Activated CD4-positive, alpha-beta T cell treated with anti-CD3 and anti-CD28 coated beads for 4 hours (primary cell): ENCODE measurements at places on chromosomes 2 and 18.

GRCh38 chr18:32040936-32041335, 22.3 kb downstream of the RNF125 start:
- peak; percentile 39 for DNase-seq

GRCh38 chr18:74533666-74534065, 634 bp upstream of the CNDP1 start:
- no peak for DNase-seq

DNA sequence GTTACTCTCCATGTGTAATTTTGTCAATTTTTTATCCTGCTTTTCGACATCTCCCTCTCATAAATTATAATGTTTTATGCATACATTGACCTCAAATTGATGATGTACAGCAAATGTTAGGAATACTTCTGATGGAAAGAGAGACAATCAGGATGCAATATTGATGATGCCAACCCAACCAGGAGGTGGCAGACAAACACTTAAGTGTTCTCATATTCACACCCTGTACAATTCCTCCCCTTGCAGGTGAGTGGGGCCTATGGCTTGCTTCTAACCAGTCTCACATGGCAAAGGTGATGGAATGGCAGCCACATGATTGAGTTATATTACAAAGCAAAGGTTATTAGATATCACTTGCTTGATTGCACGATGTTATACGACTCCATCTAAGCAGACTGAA, 594.3 kb upstream of the REG3G start:
- no peak for DNase-seq

- DNase-seq = no peak
Observed at GRCh38 chr2:169082995-169083394, 13.6 kb downstream of the DHRS9 start.

GRCh38 chr2:153532140-153532539, 53.6 kb upstream of the RPRM start:
- no peak for DNase-seq

DNA sequence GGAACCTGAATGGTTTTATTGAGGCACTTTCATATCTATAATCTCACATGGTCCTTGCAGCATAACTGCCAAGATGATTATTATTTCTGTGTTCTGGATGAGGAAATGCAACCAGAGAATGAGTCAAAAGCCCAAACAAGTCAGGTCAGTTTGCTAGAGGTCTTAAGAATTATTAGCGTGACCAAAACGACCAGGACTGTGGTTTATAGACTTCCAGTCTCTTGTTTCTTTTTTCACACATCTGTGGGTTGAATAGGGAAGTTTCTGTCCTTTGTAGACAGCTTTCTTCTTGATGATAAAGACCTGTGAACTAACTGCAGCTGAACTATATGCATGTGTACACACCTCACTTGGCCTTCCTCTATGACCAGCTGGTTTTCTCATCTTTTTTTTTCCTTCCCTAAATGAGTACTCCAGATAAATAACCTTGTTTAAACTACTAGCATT, 13.9 kb downstream of the ADAM23 start:
- DNase-seq = no peak

DNA sequence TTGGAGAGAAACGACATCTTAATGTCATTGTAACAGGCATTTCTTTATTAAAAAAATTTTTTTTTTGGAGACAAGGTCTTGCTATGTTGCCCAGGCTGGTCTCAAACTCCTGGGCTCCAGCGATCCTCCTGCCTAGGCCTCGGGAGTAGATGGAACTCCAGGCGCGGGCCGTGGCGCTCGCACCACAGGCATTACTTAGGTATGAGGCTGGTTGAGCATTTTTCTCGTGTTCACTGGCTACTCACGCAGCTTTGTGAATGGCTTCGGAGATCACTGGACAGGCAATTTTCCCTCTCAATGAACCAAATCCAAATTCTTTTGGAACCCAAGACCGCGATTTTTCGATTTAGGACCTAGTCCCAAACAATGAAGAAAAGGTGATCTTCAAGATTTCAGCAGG, 795 bp upstream of the TCF7L1 start:
- DNase-seq = no peak

- no peak for DNase-seq
Observed at GRCh38 chr2:58852243-58852642, 611.1 kb upstream of the FANCL start.

DNA sequence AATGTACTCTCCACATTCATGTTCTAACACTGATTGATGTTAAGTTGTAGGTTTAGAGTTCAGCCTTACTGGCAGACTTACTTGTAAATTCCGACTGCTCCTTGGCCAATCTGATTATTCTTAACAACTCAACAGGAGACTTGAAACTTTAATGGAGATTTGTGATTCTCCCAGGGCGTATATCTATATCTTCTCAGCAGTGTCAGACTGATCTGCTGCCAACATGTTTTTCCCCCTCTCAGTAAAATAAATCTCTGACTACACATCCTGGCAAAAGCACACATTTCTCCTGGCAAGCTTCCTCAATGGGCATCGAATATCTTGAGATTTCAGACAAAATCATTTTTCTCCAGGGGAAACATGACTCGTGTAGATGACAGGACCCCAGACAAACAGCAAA, 1041.2 kb downstream of the DPP10 start:
- DNase-seq = no peak

GRCh38 chr18:2879889-2880288, 33.1 kb downstream of the EMILIN2 start:
- DNase-seq = no peak

DNA sequence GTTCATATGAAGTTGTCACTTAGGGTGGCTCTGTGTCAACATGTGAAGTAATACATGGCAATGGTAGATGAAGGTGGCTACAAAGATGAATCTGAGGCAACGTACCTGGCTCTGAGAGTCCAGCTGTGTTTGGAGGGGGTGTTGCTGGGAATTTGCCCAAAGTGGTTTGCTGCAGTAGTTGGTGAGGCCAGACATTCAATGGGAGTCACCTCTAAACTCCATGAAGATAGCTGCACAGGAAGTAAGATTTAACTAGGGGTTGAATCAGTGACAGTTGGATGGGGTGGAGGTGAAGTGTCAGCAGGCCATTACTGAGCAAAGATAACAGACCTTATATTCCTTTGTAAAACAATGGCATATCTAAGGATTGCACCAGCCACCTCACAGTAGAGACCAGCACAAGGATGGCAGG, 71.8 kb downstream of the NUP35 start:
- DNase-seq = no peak

GRCh38 chr2:186561467-186562208, 28.2 kb upstream of the ITGAV start:
- no peak for DNase-seq

DNA sequence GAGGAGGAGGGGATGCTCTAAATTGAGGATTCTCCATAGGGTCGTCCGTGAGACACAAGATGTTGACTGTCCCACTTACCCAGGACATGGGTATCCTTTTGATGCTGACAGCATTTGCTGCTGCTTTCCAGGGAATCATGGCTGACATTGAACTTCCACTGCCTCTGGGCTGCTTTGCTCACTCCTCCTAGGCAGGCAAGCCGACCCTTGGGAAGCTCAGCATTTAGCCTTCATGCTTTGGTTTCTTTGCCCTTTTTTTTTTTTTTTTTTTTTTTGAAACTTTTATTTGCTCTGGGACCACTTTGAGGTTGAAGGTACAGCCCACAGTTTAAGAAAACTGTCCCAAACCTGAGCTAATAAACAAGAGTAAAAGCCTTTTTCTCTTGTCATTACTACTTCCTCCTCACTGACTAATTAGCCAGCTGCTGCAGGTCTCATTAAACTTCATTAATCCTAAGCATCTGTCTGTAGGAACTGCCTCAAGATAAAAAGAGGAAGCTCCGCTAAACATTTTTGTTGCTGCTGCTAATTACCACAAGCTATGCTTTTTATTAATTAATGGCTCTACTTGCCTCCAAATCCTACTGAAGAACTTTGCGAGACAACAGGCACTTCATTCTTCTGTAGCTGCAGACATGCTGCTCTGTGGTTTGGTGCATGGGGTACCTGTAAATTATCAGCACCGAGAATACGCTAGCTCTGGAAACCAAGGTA, 125.4 kb downstream of the SPTBN1 start:
- no peak for DNase-seq

DNA sequence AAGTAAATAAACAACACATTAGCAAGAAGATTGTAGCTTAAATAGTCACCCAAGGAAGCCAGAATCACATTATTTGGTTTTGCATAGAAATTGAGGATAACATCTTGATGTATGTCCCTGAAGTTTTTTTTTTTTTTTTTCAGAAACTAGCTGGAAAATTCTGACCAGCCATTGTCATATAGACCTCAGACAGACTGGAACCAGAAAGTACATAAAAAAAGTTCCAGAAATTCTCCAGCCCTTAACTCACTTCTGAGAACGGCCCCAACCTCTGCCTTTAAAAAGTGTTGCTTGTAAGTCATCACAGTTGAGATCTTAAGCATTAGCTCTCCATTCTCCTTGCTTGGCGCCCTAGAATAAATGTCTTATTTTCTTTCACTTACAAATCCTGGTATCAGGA, 350.5 kb downstream of the CCDC85A start:
- DNase-seq = no peak

- DNase-seq = peak; percentile 95
Observed at GRCh38 chr2:28751252-28751955, at the start of gene PPP1CB. Gene PPP1CB (plus strand): TSS chr2:28751830. CDS start chr2:28752125, 295 bp downstream.

- DNase-seq = no peak
Observed at GRCh38 chr2:75027886-75028285, 69.4 kb downstream of the POLE4 start.

DNA sequence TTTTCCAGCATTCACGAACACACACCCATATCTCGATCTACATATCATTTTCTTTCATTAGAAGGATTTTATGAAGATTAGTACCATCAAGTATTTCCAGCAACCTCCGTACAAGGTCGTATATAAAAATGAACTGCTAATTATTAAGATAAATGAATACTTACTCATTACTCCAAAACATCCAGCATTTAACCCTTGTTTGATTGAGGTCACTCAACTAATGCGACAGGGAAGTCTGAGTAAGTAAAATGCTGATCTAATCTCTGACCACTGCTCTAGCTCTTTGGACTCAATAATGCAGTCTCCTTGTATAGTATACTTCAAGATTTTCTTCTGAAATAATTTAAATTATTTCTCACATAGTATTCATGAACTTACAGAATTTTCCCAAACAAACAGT, 2.0 kb downstream of the ABHD3 start:
- DNase-seq = no peak

DNA sequence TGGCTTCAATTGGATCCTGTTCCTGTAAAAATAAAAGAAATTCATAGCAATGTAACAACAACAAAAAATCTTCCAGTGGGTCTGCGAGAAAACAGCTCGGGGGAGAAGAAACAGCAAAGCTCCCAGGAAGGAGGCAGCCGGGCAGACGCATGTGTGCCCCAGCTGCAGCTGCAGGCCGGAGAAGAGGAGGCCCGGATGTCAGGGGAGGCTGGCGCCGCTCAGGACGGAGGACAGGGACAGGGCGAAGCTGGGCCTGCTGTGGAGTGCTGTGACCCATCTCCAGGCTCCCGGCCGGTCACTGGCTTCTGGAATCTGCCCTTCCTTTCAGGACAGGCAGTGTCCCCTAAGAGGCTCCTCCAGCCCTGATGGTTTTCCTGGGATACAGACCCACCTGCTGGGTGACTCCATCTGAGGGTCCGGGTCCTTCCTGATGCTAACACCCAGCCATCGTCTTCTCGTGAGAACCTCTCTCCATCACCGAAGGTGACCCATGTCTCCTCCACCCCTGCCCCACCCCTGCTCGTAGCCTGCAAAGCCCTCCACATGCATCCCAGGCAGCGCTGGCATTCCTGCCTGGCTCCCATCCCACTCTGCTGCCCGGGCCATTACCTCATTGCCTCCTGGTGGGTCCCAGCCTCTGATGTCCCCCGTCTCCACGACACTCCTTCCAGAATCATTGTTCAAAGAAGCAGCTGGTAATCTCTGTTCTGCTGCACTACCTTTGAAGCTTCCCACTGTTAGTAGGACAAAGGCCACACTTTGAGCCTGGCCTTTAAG, 145.4 kb upstream of the TWIST2 start:
- no peak for DNase-seq

- DNase-seq = no peak
Observed at GRCh38 chr2:57981083-57981768, 65.4 kb upstream of the VRK2 start.

GRCh38 chr2:176105730-176106580, 1.1 kb upstream of the HOXD11 start:
- no peak for DNase-seq

DNA sequence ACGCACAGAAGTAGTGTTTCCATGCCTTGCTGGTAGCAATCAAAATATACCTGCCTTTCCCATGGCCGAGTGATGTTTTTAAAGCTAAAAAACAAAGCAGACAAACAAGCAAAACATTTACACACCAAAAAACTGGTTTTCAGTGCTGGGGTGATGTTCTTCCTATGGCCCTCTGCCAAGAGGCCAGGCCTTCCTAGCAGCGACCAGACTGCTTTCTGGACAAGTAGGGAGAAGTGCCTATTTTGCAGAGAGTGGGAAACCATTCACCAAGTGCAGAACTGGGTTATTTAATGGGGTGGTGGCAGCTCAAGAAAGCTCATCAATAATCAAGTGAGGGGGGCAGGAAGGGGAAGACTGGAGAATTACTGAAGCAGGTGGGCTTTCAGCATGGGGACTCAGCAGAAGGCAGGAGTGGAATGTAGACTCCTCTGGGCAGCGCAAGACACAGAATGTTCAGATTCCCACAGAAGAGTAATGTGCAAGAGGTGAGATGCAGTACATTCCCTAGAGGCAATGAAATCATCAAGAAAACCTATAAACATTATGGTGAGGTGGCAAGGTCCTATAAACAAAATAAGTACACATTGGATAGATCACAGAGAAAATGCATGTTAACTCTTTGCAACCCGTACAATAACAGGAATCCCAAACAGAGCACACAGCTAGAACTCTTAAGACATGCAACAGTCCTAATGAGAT, 44.0 kb downstream of the CPO start:
- DNase-seq = no peak

GRCh38 chr2:8611700-8612099, 70.2 kb upstream of the ID2 start:
- no peak for DNase-seq

- DNase-seq = no peak
Observed at GRCh38 chr2:102620332-102620731, 979 bp downstream of the SLC9A2 start.

- DNase-seq = no peak
Observed at GRCh38 chr2:110637093-110637492, 40.8 kb downstream of the BUB1 start.

DNA sequence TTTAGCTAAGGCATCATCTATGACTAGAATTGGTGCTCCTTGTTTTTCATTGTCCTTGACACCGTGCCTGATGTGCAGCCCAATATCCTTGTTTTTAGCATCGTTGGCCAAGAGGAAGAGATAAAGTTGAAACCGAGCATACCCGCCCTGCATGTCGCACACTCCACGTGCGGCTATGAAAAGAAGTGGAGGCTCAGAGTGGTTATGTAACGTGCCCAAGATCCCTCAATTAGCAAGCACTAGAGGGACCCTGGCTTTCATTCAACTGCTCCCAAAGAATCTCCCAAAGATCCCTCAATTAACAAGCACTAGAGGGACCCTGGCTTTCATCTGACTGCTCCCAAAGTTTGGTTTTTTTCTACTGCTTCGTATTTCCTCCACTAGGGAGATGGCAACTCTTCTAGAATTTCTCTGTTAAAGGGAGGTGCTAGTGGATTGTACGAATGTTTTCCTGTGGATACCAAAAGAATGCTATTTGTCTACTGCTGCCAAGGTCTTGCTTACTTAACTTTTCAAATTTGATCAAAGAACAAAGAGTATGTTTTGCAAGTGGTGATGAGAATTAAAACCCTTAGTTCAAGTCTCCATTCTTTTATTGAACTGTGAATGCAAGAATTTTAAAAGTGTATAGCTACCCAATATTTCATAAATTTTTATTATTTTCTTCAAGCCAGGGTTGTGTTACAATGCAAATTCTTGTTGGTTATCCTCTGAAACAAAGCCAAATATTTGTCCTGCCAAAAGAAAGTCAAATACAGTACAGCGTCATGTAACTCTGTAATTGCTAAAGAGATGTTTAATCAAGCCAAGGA, 92.1 kb downstream of the AOX1 start:
- DNase-seq = no peak
